Large intestine (tissue), 12 donors: ENCODE measurements at places on chromosomes 13 and 19.

GRCh38 chr13:103002279-103002678 is 63.9 kb downstream of the SLC10A2 start:
- peak; percentile 68 for DNase-seq

DNA sequence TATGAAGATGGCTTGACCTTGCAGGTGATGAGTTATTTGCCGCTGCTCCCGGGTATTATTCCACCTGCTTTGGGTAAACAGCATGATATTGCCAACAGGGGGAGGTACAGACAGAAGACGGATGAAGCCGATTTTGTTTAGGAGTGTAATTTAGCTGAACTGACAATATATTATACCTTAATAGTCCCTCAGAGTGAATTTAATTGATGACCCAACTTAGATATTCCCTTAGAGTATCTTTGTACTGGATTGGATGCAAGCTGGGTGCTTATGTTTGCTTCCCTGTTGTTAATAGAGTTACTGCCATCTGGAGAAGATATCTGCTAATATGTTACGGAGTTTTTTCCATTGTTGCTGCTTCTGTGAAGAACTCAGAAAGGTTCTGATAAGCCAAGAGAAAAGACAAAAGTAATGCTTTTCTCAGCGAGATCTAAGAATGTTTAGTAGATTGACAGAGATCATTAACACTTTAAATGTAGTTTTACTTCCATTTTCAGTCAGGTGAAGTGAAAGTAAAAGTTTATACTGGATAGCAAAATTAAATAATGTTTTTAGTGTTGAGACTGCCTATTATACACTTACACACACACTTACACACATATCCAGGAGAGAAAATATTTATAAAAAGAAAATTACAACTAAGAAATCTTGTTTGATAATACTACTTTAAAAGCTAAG is 2220.8 kb upstream of the PCDH20 start:
- DNase-seq: peak; percentile 12

- DNase-seq: no peak
These were observed 72.6 kb downstream of the DNAJC3 start for GRCh38 chr13:95749545-95749944.

GRCh38 chr19:32129141-32129540 is 216.3 kb upstream of the ZNF507 start:
- peak; percentile 12 for DNase-seq
